Stimulated activated CD8-positive, alpha-beta memory T cell treated with anti-CD3 and anti-CD28 coated beads, Interleukin-4, amount 100 ng/mL, for 1 hour (primary cell): ENCODE measurements at places on chromosomes 7 and 10.

- DNase-seq: no peak
These were observed 12.9 kb downstream of the ZYX start for GRCh38 chr7:143394068-143394467.

DNA sequence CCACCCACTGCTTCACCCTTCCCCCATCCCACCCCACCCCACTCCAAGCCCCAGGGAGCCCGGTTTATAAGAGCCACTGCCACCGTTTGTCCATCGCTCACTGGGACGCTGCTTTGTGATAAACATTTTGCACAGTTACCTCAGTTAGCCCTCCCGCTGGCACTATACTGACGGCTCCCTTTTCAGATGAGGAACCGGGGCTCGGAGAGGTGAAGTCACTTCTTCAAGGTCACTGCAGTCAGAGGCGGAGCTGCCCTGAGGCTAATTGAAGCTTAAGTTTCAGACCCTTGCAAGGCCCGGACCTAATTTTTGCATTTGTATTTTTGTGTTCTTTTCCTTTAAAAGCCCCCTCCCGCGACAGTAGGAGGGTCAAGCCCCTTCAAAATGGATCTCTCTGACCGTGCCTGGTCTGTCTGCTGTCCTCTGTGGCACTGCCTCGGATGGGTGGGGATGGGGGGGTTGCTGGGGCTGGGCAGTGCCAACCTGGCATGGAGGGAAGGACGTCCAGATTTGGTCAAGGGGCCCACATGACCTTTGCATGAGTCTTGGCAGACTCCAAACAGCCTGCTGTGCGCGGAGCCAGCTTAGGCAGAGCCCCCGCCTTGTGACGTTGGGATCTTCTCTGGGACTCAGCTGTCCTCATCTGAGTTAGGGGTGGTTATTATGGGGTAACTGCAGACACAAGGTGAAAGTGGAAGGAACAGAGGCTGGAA is 17.7 kb upstream of the NODAL start:
- no peak for DNase-seq

DNA sequence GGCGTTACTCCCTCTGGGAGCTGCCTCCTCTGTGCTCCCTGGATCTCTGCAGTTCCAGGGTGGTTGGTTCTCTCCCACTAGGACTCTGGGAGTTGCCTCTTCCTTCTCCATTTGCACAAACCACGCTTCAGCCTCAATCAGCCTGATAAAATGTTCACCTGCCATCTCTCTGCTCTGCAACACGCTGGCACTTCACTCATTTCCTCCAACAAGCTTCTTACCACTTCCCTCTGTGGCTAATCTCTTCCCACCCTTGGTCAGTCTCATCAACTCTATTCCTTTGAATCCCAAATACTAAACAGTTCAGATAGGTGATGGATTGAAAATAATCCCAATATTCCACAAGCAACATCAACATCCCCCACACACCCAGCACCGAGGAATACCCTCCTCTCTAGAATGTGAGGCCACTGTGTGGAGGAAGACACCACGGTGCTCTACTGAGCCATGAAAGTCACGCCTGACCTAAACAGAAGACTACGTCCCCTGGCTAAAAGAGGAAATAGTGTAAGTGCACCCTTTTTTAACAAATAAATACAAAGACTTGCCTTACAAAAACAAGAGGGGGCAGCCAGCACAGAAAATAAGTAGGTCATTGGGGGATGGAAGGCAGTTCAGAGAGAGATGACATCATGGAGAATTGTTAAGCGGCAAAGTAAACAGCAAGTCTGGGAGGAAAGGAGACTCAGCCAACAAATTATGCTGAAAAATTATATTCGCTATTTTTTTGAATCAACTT is 1.9 kb upstream of the FAM170B start:
- no peak for DNase-seq

DNA sequence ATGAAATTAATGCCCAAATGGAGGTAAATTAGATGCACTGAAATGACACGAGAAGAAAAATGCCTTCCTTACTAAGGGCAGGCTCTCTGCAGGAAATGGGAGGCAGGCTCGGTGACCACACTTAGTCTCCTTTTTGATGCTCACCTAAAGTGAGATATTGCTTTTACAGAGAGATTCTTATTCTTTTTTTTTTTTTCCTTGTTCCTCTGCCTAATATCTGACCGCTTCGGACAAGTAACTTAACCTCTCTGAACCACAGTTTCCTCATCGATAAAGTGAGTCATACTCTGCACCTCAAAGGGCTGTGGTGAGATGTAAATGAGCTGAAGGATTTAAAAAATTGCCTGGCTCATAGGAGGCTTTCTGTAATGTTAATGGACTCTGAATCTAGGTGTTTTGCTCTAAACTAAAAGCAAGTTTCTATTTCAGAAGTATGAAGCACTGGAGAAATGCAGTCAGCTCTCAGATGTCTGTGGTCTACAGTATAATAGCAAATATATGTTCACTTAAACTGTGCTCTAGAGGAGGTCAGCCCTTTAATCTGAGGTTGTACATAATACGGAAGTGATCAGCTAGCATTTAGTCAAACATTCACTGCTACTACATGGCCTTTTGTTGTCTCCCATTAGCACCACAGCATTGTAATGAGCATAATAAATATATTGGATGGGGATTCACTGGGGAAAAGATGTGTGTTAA is 23.2 kb downstream of the NKX2-3 start:
- no peak for DNase-seq

GRCh38 chr7:29090836-29091601 is 55.3 kb downstream of the CPVL start:
- DNase-seq: no peak

- no peak for DNase-seq
These were observed 23.7 kb downstream of the EPDR1 start for GRCh38 chr7:37943905-37944736.

- no peak for DNase-seq
These were observed 92.6 kb downstream of the POLL start for GRCh38 chr10:101495324-101495925.

DNA sequence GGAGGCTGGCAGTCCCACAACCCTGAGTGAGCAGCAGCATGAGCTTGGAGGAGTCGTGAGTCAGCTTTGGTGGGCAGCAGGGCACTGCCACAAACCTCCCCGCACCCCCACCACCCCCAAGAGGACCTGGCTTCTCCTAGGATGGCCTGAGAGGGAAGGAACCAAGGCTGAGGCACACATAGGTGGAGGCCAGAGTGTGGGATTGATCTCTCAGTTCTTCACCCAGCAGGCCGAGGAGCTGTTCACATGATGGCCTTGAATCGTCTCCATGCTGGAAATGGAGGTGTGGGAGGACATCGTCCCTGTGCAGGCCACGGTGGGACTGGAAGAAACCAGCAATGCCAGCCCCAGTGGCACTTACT is 17.4 kb upstream of the GDF10 start:
- no peak for DNase-seq

DNA sequence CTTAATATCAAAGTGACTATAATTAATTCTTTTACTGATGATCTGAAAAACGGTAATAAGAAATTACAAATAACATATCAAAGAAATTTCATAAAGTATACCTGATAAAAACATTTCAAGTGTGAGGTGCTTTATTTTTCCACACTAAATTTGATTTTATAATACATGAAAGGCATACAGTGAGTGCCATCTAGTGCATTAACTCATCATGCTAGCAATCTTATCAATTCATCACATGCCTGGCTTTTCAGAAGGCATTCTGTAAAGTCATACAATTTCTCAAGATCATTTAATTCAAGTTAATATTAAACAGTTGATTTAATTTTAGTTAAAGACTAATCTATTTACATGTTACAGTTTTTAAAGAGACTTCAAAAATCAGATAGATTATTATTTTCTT is 1020.9 kb downstream of the GATA3 start:
- no peak for DNase-seq
